ENCODE measurements at places on chromosomes 6 and 20. TPM values are rescaled to one million over a fixed set of nuclear protein-coding genes. Genes with fewer than 3 reads are reported as not detected.
A peak's percentile ranks its signal among the peaks of the same experiment; 100 is the strongest.

- no peak for DNase-seq
Measured at GRCh38 chr20:11810311-11811083, 107.2 kb upstream of the BTBD3 start.

- DNase-seq, result no peak
Measured at GRCh38 chr6:158645064-158646022, 800 bp upstream of the DYNLT1 start.

DNA sequence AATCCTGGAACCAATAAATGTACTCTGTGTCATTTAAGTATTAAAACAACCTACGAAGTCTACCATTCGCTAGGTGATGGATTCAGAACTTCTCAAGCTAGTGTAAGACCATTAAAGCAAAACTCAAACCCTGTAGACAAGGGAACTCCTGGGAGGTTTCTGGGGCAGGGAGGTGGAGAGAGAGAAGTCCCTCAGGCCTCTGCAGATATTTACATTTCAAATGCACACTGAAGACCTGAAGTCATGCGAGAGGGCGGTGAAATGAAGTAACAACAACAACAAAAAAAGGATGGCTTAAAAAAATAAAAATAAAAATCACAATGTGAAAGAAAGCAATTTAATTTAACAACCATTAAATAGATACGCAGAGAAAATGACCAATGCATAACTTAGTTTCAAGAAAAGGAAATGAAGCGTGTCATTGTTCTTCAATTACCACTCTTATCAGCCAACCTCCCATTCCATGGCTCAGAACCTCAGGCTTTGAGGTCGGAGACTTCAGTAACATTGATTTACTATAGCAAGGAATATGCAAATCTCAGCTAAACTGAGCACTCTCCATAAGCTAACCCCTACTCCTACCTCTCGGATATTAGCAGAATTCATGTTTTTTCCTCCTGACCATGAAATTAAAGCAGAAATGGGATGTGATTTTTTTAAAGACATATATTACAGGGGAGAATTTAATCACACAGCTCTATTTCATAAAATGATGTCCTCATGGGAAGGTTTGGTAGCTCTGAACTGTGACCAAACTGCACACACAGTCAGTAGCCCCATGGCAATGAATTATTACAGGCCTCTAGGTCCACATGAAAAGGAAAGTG, 140.6 kb downstream of the KIF16B start:
- no peak for DNase-seq

DNA sequence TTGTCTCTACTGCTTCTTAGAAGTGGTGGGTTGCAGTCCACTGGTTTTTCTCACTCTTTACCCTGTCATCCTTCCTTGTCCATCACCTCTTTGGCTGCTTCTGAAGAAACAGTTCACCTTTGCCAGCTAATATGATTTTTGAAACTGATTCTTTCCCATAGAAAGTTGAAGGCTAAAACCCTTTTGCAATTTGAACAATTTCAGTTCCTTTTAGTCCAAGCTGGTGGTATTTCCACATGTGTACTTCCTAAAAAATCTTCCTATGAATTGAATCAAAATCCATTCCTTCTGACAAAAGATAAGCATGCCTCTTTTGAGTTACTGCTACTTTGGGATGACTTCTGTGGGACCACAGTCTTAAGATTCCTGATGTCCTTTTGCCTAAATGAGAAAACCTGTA, 210.0 kb upstream of the MAN1A1 start:
- no peak for DNase-seq

- DNase-seq, result peak; percentile 97
Measured at GRCh38 chr6:142374965-142375733, 73.3 kb downstream of the ADGRG6 start.

DNA sequence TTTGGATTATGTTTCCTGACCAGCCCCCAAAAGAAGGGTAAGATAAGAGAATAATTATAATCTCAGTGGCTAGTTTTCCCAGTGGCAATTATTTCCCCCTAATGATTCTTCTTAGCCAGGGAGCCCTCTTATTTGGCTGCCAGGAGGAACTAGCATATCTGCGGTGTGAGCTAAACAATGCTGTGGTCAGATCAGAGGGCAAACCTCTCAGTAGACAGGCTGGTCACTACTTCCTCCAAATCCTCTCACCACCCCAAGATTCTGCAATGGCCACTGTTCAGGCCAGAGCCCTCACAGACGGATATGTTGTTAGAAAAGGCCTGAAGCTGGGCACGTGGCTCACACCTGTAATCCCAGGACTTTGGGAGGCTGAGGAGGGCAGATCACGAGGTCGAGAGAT, 273.4 kb upstream of the SASH1 start:
- DNase-seq, result no peak

- DNase-seq, result no peak
Measured at GRCh38 chr6:142820338-142821051, 124.5 kb downstream of the HIVEP2 start.

DNA sequence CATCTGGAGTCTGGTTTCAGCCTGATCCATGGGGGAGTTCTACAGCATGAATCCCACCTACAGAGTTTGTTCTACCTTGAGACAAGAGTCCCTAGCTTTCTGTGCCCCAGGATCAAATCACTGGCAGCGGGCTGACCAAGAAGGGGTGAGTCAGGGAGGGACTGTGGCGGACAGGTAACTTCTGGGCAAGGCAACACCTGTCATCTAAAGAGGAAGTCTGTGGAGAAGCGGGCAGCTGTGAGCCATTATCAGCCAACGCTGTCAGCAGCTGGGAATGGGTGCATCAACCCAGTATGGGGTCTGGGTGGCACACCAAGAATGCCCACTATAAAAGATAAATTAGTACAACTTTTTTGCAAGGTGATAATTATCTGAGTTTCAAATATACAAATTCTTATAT, 45.9 kb downstream of the UBE3D start:
- DNase-seq, result no peak

- DNase-seq, result no peak
Measured at GRCh38 chr6:45645302-45645701, 267.6 kb upstream of the SUPT3H start.

Gene EBF4
- 2.5 TPM for total RNA-seq

Gene PET117
- total RNA-seq, result 17.4 TPM
